ENCODE measurements at places on chromosomes 13 and 19. TPM values are rescaled to one million over a fixed set of nuclear protein-coding genes. Genes with fewer than 3 reads are reported as not detected.

NTN5 gene
- total RNA-seq, result 1.6 TPM

ZIK1 gene
- 28.7 TPM for total RNA-seq

GAMT gene
- total RNA-seq, result 26.2 TPM

CBY2 gene
- not detected for total RNA-seq

FCAR gene
- 5.2 TPM for total RNA-seq

SLC7A9 gene
- 0.60 TPM for total RNA-seq

LENG9 gene
- 2.7 TPM for total RNA-seq

EPS8L1 gene
- total RNA-seq, result 8.7 TPM

ZNF112 gene
- 24.4 TPM for total RNA-seq

LILRB4 gene
- 0.71 TPM for total RNA-seq

CEACAM4 gene
- 0.44 TPM for total RNA-seq

SPIB gene
- total RNA-seq, result 0.33 TPM

ZNF30 gene
- total RNA-seq, result 16.2 TPM

ZNF625 gene
- 30.7 TPM for total RNA-seq

TBXA2R gene
- 2.0 TPM for total RNA-seq

CEACAM6 gene
- 20.6 TPM for total RNA-seq

PPM1N gene
- 2.1 TPM for total RNA-seq

FXYD3 gene
- 20.7 TPM for total RNA-seq

APC2 gene
- total RNA-seq, result 112 TPM

CPAMD8 gene
- total RNA-seq, result 110 TPM

MCEMP1 gene
- not detected for total RNA-seq

NUP62 gene
- total RNA-seq, result 53.2 TPM

ENOX1 gene
- 7.5 TPM for total RNA-seq

KIR2DL3 gene
- total RNA-seq, result not detected

RNF17 gene
- total RNA-seq, result 0.16 TPM

PRTN3 gene
- total RNA-seq, result 2.5 TPM

SIGLECL1 gene
- total RNA-seq, result not detected

UPK1A gene
- total RNA-seq, result not detected

INAFM1 gene
- 4.4 TPM for total RNA-seq

ACER1 gene
- not detected for total RNA-seq

ZNF530 gene
- total RNA-seq, result 7.1 TPM

RAB3A gene
- 21.1 TPM for total RNA-seq

CAMSAP3 gene
- 13.7 TPM for total RNA-seq

KLK14 gene
- total RNA-seq, result not detected

STAP2 gene
- 7.3 TPM for total RNA-seq

OR1M1 gene
- total RNA-seq, result not detected

ERICH4 gene
- total RNA-seq, result not detected

DCLK1 gene
- 127 TPM for total RNA-seq

MAMSTR gene
- 4.2 TPM for total RNA-seq

RGS9BP gene
- 7.4 TPM for total RNA-seq

NXNL1 gene
- total RNA-seq, result 3.6 TPM

SHANK1 gene
- total RNA-seq, result 12.0 TPM

KEAP1 gene
- 56.5 TPM for total RNA-seq

FFAR2 gene
- total RNA-seq, result not detected

GRK1 gene
- 25.6 TPM for total RNA-seq

CNN1 gene
- total RNA-seq, result 43.3 TPM

EPSTI1 gene
- total RNA-seq, result 2.4 TPM

TRAPPC5 gene
- 36.9 TPM for total RNA-seq

ELL gene
- 12.5 TPM for total RNA-seq

TICAM1 gene
- 3.7 TPM for total RNA-seq

ZNF83 gene
- 168 TPM for total RNA-seq

TMEM238 gene
- 0.99 TPM for total RNA-seq

GPR108 gene
- total RNA-seq, result 37.9 TPM

HRC gene
- 18.6 TPM for total RNA-seq

PCDH20 gene
- 5.8 TPM for total RNA-seq

CEACAM5 gene
- 0.49 TPM for total RNA-seq

LRRC8E gene
- 0.33 TPM for total RNA-seq
